ENCODE measurements at places on chromosomes 3 and 15.
A peak's percentile ranks its signal among the peaks of the same experiment; 100 is the strongest.

GRCh38 chr3:69113536-69113935 lies 8.9 kb downstream of the LMOD3 start:
- DNase-seq = no peak

DNA sequence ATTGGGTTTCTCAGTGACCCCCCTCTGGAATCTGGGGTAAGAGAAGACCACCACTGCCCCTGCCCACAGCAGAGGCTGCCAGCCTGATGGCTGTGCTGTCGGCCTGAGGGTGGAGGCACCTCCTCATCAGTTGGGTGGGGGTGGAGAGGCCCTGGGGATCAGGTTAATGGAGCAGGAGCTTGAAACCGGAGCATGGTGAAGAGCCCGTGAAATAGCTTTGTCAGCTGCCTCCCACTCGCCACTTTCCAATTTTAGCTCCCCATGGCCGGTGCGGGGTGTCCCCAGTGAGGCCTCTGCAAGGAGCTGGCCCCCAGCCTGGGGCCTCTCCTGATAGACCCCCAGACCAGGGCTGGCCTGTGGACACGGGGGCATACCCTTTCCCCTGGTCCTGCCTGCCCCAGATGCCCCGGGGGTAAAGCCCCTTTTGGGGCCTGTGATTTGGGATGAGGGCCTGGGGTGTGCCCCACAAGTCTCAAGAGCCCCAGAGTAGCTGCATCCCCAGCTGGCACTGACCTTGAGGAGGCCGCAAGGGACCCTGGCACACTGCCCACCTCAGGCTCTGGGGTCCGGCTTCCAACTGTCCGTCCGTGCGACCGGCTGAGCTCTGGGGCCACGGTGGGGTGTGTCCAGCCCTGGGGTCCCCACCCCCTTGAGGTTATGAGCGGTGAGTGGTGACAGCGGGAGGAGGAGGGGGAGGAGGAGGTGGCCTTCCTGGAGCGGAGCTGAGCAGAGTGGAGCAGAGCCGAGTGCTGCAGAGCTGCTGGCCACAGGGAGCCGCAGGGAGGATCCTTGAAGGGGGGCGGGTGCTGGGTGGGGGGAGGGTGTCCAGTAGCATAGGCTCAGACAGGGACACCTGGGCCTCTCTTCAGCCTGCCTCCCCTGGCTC lies at the start of gene HHATL:
Gene HHATL (minus strand): TSS at position 733 of the 886 bp plus-strand sequence. CDS start 1,972 bp downstream, outside the sequence.
- DNase-seq = no peak

GRCh38 chr3:11553436-11554235 lies 90.1 kb downstream of the VGLL4 start:
- DNase-seq = no peak

DNA sequence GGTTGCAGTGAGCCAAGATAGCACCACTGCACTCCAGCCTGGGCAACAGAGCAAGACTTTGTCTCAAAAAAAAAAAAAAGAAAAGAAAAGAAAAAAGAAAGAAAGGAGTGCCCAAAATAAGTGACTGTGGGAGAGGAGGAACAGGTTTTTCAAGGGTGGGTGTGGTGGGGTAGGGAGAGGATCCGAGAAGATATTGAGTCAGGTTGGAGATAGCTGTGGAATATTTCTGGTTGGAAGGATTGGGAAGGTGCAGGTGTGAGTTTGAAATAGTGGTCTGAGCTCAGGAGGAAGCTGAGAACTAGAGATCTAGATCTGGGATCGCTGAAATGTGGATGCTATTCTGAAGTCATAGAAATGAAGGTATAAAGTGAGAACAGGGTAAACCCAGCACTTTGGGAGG lies 7.8 kb downstream of the SCAMP2 start:
- DNase-seq = no peak

GRCh38 chr15:75924576-75924975 lies 20.9 kb downstream of the FBXO22 start:
- no peak for DNase-seq

- DNase-seq = no peak
Observed at GRCh38 chr15:74209560-74209958, 7.0 kb upstream of the STRA6 start.

DNA sequence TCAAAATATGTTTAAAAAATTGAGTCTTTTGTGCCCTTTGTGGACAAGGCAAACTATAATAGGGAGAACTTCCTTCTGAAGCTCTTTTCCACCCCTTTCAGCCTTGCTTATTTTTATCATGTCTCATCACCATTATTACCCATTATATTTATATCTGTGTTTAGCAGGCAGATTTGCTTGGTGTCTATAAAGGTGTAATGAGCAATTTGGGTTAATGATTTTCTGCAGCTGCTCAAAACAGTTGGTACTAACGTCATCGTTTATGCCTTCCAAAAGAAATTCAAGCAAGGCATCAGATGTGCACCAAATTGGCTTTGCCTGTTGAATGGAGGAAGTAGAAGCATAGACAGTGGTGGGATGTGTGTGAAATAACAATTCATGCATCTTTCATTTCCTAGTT lies 483.7 kb upstream of the SGO1 start:
- no peak for DNase-seq

DNA sequence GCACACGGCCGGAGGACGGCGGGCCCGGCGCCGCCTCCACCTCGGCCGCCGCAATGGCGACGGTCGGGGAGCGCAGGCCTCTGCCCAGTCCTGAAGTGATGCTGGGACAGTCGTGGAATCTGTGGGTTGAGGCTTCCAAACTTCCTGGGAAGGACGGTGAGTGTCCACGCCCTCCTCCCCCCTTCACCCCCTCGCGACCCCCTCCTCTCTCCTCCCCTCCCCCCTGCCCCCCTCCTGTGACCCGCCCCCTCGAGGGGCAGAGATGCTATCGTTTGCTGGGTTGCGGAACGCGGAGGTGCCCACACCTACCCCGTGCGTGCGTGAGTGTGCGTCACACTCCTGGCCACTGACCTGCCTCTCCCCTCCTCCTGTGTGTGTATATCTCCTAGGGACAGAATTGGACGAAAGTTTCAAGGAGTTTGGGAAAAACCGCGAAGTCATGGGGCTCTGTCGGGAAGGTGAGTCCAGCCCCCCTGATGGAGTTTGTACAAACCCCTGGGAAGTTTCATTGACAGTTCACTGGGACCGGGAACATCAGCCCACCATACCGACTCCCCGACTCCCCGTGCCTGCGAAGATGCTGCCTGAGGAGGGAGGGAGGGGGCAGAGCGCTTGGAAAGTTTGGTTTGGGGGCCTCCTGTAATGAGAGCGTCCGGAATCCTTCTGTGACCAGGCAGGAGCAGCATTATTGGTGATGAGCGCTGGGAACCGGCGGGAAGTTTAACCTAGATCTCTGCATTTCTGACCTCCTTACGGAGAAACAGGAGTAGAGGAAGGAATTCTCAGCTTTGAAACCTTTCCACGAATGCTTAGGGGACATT lies 795 bp upstream of the SCAANT1 start:
- DNase-seq = peak; percentile 37

GRCh38 chr3:192090586-192090985 lies 629.6 kb downstream of the PYDC2 start:
- DNase-seq = no peak

DNA sequence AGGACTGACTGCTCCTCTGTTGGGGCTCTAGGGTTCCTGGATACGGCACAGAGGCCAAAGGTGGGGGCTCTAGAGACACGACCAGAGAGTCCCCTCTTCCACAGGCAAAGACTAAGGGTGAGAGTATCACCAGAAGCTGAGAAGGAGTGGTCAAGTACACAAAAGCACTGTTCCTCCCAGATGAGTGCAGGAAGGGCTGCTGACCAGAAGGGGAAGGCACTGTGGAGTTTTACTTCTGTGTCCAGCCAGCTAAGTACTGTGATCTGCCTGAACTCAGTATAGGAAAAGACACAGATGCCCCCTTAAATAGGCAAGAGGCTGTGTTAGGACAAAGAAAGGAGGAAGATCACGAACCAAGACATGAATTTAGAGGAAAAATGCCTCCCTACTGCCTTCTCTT lies 11.7 kb downstream of the MRPS11 start:
- no peak for DNase-seq

DNA sequence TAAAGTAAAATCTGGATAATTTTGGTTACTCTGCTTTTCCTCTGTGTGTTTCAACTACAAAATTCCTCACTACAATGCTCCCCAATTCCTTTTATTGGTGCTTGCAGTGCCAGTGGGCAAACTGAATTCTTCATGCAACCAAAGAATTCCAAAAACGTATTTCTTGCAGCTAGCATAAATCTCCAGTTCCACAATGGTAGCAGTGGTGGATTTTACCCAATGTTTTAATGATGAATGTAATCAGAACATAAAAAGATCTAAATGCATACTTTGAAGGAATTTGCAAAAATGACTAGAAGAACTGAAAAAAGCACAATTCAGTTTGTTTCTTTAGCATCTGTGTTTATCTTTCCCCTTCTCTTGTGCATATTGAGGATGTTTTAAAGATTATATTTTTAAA lies 359.6 kb upstream of the TPRG1 start:
- DNase-seq = no peak

DNA sequence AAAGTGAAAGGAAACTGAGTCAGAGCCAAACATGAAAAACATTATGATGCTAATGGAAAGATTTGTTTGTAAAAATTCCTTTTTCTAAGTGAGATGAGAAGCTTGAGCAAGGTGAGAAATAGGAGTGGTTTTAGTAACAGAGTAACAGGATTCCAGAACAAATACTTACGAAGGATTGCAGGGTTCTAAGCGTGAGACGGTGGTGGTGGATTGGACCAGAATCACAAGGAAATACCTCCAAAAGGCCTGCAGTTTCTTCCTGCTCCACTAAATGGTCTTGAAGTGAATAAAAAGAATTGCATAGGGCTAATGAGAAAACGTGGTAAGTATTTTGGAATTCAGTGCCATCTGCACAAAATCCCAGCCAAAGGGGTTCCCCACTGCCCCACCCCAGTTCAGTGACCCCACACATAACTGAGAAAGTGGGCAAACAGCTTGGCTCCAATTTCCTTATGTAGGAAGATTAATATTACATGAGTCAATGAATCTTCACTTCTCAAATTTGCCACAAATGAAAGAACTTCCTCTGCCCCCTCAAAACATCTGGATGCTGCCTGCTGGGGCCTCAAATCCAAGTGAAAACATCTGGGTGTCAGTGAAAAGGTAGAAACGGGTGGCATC lies 283.8 kb upstream of the NR2F2 start:
- no peak for DNase-seq

DNA sequence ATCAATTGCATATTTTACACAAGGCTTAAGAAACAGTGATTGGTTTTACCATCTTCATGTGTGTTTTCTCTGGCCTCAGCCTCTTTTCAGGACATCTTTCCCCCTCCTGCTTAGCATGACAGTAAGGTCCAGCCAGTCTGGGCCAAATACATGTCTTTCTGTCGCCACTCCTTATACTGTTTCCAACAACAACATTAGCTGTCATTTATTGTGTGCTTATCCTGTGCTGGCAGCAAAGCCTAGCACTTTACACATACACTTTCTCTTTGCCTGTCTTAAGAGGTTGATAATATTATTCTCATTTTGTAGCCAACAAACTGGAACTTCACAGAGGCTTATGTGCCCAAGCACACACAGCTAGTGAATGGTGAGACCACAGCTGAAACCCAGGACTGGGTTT lies 37.8 kb downstream of the B3GALNT1 start:
- no peak for DNase-seq

GRCh38 chr3:112134335-112135124 lies 1.5 kb upstream of the GCSAM start:
- DNase-seq = no peak

DNA sequence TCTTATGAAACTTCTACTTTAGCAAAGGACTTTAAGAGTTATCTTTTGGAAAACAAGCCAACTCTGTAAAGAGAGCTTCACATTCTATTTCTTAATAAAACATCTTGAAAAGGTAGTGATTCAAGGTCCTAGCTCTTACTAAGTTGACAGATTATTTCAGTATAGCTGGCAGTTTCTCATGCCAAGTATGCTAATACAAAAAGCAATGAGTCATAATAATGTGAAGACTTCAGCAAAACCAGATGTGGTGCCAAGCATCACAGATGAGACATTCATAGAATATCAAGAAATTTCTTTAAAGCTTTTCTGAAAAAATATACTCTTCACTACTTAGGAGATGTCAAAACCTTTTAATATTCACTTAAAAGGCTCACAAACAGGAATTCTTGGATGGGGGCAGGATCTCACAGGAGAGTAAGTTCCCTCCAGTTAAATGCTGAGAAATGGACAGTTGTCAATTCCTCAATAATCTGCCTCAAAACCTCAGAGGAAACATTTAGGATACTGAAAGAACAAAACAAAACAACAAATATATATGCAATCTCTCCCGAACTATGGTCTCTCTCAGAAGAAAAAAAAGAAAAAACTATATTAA lies 45.6 kb downstream of the DCBLD2 start:
- DNase-seq = no peak

DNA sequence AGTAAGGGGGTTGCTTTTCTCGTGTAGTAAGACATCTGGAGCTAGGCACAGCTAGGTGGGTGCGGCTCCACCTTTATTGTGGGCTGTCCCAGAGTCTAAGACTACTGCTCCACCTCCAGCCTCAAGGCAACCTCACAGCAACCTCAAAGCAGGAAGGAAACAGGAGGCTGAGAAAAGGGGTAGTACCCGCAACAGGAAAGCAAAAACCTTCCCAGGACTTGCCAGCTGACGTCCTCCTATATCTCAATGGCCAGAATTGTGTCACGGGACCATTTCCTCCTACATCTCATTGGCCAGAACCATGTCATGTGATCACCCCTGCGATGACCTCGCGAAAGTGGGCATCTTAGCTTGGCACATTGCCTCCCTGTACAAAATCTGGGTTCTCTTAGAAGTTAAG lies 4.3 kb upstream of the GPR160 start:
- DNase-seq = no peak

DNA sequence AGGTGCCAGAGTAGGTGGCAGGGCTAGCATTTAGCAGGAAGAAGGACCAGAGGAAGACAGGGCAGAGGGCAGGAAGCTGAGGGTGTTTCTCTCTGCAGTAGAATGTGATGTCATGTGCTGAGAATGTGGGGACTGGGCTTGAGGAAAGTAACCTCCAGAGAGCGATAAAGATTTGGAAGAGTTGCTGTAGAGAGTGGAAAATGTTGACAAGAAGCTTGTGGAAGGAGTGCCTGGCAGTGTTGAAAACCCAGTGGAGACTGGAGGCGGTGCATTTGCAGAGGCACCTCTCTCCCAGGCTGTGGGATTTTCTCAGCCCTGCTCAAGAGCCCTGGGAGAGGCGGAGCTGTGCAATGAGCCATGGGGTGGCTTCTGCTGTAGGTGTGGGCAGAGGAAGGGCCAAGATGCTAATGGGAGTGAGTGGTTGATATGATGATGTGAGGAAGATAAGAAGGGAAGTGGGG lies 54.8 kb downstream of the MESD start:
- peak; percentile 13 for DNase-seq

DNA sequence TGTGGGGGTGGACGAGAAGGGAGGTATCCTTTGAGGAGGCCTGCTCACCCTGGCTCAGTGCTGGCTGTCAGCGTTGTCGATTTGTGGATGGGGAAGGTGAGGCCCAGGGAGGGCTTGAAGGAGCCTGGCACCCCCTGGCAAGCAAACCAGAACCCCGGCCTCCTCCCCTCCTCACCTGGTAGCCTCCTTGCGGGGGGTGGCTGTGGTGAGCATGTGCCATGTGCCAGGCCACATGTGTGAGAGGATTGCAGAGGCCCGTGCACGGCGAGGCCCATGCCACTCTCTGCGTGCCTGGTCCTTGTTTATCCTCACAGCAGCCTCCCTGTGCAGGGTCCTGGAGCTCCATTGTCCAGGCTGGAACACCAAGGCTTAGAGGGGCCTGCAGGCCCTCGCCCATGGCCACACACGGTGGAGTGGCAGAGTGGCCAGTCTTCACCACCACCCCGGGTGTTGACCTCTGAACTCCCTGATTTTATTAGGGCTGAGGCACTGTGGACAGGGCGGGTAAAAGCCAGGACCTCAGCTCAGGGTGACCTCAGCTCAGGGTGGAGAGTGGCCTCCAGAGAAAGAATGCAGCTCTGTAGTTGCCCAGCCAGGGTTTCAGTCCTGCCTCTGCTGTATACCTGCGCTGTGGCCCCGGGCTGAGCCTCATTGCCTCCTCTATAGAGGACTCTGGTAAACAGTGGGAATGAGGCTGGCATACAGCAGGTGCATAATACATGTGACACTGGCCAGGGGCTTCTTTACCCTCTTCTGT lies 29.1 kb downstream of the HDAC11 start:
- no peak for DNase-seq
